ENCODE measurements at places on chromosomes 16 and 17.
A peak's percentile ranks its signal among the peaks of the same experiment; 100 is the strongest.

GRCh38 chr17:57422574-57423164 is 166.3 kb downstream of the MSI2 start:
- DNase-seq: no peak

DNA sequence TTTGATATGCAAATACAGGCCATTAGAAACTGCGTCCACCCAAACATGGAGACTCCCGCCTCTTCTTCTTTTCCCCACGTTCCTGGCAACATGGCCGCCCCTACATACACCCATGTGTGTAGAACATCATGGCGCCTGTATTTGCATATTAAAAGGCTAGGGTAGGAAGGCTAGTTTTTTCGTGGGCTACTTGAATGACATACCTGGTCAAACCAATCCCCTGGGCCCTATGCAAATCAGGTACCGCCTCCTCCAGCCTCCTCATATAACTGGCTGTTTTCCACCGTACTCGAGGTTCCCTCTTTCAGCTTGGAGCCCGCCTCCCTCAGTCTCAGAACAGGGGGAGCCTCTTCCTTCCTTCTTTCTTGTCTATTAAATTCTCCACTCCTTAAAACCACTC is 840 bp upstream of the CD300LB start:
- no peak for DNase-seq

DNA sequence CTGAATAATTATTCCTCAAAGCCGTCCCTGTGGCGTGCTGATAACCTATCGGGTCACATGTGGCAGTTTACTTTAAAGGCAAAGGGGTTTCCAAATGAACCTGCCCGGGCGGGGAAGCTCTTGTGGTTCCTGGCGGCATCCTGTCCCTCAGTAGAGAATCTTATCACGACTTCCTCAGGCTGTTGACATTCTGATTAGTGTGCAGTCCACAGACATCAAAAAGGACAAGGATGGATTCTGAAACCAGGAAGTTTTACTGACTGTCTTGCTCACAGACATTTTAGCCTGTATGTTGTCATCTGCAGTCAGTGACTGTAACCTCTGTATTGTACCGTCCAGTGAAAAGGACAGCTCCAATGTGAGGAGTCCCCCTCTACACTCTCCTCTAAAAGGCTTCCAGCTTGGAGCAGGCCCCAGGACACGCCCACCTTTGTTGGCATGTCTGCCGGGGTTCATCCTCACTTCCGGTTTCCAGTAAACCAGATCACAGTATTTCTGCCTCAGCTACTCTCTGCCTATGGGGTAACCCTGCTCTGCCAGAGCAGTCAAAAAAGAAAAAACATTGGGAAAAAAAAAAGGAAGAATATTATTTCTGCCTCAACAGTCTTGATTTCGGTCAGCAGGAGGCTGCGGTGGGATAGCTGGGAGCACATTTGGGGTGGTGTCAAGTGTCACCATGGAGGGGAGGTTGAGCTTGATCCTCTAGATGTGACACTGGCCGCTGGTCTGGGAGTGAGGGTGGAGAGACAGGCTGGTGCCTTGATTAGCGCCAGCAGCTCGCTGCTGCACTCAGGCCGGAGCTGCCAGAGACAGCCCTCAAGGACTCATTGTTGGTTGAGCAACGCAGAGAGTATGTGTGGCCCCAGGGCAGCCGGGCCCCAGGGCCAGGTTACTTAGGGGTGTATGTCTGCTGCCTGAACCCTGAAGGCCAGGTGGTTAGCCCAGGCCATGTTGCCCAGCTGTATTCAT is 89.0 kb upstream of the DNAH17 start:
- DNase-seq: peak; percentile 22

DNA sequence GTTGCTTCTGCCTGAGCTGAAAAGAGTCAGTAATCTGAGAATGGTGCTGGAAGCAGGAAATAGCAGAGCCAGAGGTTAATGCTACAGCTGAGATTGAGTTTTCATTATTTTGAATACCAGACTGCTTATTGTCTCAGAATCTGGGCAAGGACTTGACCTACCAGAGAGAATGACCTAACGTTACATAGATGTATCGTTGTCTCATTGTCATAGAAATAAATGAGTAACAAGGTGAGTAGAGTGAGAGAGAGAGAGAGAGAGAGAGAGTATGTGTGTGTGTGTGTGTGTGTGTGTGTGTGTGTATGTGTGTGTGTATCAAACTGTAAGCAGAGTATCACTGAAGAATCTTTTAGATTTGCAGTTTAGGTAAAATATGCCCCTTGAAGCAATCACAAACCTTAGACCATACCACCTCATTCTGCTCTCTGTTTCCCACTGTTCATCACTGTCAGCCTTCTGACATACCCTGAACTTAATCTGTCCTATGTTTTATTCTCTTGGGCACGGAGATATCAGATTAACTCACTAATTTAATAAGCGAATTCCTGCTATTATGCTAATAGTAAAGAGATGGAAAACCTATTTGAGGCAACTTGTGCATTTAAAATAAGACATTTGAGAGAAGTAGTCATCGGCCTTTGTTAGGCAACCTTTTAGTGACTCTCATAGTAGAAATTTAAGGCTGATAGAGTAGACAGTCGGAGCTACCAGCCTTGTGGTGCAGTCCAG is 87.8 kb downstream of the CYB561 start:
- no peak for DNase-seq

- no peak for DNase-seq
Observed at GRCh38 chr16:84029297-84030047, 13.1 kb downstream of the SLC38A8 start.

GRCh38 chr17:8843344-8843743 is 24.1 kb downstream of the PIK3R6 start:
- no peak for DNase-seq

DNA sequence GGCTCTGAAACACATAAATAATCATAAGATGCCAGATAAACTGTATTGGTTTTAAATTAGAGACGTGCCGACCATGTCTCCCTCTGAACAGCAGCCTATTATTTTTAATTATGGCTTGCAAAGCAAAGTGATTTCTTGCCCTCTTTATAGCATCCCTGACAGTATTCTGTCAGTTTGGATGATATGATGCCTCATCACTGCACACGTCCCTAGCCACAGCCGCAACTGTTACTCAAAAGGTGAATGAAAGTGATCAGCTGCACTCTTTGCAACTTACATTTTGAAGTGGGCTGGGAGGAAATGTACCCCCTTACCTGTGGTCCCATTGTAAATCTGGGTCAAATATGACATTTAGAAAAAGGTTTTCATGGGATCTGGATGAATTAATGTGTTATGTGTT is 389.9 kb downstream of the MAF start:
- DNase-seq: no peak

DNA sequence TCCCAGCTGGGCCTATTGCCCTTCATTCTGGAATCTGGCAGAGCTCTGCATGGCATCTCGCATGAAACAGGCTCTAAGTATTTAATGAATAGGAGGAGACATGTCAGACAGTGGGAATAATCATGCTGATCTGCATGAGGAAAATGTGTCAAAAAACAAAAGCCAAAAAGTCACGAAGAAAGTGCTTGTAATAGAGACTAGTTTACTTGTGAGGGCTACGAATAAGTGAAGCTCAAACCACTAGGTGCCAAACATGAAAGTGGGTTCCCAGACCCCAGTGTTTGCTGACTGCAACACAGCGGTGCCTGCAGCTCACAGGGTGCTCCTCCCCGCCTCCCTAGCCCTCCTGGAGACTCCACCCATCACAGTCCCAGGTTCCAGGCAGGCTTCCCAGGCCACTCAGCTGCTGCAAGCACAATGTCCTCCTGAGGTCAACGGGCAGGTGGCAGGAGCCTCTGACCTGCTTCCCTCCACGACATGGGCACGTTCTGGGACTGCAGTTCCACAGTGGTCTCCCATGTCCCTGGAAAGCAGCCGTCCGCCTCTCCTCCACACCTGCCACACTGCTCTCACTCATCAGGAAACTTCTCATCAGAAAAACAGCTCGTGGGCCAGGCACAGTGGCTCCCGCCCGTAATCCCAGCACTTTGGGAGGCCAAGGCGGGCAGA is 96.5 kb downstream of the ANKRD11 start:
- DNase-seq: no peak

DNA sequence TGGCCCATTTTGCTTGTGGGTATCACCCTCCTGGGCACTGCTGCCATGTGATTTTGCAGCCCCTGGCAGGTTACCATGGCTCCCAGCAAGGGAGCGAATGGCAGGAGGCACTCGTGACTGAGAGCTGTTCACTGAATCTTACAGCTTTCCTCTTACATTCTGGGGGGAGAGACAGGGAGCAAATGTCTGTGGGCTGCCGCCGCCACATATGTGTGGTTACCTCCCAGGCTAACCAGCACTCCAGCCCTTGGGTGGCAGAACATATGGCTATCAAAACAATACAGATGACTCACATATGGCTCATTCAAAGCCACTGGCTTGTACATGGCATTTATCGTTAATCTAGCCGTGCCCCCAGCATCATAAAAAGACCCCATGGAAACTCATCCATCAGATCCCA is 19.8 kb downstream of the GTF3C1 start:
- no peak for DNase-seq

- DNase-seq: no peak
Observed at GRCh38 chr16:1441391-1441829, 2.9 kb downstream of the CCDC154 start.

GRCh38 chr17:61686113-61686512 is 95.1 kb upstream of the NACA2 start:
- no peak for DNase-seq

GRCh38 chr16:76278980-76279379 is 1.8 kb downstream of the CNTNAP4 start:
- no peak for DNase-seq

DNA sequence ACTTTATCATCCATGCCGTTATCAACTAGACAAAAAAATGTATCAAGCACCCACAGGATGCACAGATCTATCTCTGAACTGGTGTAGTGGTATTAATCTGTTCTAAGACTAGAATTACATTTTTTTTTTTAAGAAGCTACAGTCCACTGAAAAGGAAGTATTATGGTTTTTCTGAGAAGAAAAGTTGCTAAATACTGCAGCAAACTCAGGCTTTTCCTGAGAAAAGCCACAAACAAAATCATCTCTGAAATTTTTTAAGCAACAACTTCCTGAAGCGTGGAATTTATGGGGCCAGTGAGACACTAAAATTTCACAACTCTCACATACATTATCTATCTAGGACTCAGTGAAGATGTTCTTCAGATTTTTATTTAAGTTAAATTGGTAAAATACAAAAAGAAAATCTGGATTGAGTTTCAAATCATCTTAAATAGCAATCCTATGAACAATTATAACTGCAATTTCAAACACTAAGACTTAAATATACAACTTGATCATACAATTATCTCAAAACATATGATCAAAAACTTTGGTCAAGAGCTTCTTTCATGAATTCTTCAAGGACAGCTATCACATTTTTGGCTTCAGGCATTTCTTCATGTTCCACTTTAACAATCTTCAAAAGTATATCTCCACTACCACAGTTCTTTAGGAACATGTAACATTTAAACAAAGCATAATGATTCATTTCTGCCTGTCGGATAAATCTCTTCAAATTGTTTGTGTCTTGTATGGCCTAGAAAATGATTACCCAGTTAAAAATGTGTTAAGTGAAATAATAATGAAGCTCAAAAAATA is 10.5 kb downstream of the C17orf75 start:
- no peak for DNase-seq

DNA sequence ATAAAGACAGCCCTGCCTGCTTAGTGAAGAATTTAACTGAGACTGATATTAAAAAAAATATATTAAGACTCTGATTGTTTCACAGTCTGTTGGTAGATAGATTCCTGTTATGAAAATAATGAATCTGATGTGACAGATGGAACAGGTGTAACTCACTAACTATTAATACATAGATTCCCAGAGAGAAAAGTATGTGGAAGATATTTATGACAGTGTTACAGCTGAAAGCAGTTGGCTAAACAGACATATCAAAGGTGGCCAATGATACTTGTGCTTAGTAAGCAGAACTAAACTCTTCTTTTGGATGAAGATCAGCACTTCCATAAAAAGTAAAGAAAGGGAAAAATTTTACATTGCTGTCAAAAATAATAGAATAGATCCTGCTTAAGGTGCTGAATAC is 598.2 kb upstream of the CA10 start:
- no peak for DNase-seq

DNA sequence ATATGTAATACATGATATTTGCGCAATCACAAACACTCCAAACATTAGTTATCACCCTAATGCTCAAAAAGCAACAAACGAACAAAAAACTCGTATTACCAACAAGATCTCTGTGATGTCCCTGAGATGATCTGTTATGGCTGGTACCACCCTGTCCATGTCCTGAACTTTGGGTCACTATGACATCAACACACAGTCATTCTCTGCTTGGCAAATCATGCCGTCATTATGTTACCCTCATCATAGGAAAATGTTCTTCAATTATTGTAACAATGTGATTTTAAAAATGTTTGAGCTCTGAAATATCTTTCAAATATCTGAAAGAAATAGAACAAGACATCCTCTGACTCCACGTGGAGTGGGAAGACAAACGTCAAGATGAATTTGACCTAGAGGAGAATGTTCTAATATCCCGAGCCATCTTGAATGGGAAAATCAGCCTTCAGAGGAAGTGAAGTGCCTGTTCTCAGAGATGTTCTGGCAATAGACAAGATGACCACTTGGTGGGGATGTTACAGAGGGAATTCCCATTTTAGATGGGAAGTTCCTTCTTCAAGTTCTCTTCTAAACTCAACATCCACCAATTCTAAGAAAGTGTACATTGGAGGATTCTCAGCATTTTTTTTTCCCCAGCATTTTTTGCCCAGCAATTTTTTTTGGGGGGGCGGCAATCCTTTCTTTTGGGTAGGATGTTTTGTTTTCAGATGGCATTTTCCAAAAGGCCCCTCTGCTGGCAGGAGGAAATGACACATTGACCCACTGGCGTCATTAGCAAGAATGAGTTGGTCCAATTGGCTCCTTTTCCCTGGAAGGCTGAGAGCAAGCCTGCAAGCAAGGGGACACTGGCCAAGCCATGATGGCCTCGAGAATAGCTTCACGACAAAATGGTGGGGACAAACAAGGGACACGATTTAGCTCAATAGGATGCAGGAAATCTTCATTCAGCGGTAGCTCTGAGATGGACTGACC is 3.7 kb upstream of the HSD17B2 start:
- DNase-seq: no peak

DNA sequence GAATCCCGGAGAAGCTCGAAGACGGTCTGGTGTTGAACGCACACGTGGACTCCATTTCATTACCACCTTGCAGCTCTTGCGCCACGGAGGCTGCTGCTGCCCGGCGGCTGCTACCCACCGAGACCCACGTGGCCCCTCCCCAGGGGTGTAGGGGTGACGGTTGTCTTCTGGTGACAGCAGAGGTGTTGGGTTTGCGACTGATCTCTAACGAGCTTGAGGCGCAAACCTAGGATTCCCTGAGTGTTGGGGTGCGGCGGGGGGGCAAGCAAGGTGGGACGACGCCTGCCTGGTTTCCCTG is 1.7 kb upstream of the CBX4 start:
- no peak for DNase-seq

- DNase-seq: no peak
Observed at GRCh38 chr17:2239882-2240430, 63.6 kb downstream of the SMG6 start.

GRCh38 chr17:44749980-44750318 is 8.8 kb upstream of the ADAM11 start:
- DNase-seq: no peak

GRCh38 chr17:47994724-47995123 is 23.8 kb downstream of the CDK5RAP3 start:
- DNase-seq: no peak

Data from activated naive CD4-positive, alpha-beta T cell (primary cell).